ENCODE measurements at places on chromosomes 4 and X.
A peak's percentile ranks its signal among the peaks of the same experiment; 100 is the strongest.

GRCh38 chr4:28792917-28793597 lies 1927.1 kb upstream of the PCDH7 start:
- no peak for ATAC-seq

DNA sequence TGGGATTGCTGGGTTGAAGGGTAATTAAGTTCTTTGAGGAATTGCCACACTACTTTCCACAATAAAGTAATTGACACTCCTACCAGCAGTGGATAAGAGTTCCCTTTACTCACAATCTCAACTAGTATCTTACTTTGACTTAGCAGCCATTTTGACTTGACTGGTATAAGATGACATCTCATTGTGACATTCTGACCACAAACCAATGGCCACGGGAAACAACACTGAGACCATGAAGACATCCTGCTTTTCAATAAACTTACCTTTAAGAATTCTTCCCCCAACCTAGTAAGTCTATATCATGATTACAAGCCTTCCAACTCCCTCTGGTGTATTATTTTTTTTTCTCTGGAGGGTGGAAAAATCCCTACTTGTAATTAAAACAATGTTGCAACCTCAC lies 66.9 kb upstream of the WDR1 start:
- no peak for ATAC-seq

DNA sequence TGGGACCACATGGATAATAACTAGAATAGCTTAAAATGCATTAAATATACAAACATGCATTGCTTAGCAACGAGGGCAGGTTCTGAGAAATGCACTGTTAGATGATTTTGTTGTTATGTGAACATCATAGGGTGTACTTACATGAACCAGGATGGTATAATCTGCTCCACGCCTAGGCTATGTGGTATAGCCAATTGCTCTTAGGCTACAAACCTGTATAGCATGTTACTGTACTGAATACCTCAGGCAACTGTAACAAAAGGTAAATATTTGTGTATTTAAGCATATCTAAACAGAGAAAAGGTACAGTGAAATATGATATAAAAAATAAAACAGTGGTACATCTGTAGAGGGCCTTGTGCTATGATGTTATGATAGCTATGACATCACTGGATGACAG lies 169.2 kb upstream of the IL15 start:
- no peak for ATAC-seq

DNA sequence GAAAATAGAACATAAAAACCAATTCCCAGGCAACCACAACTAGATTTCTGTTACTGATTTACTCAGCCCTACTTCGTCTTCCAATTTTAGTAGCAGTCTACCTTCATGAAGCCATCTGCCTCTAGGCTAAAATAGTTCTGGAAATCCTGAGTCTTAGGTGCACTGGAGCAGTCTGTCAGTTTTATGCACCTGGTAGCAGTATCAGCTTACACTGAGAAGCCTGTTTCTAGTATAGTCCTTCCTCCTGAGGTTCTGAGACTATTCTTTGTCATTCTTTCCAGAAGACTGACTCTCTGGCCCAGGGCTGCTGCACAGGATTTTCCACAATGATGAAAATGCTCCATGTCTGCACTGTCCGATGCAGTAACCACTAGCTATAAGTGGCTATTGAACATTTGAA lies 16.9 kb upstream of the HPRT1 start:
- no peak for ATAC-seq

GRCh38 chrX:120419463-120419862 lies 49.6 kb downstream of the LAMP2 start:
- ATAC-seq = no peak

DNA sequence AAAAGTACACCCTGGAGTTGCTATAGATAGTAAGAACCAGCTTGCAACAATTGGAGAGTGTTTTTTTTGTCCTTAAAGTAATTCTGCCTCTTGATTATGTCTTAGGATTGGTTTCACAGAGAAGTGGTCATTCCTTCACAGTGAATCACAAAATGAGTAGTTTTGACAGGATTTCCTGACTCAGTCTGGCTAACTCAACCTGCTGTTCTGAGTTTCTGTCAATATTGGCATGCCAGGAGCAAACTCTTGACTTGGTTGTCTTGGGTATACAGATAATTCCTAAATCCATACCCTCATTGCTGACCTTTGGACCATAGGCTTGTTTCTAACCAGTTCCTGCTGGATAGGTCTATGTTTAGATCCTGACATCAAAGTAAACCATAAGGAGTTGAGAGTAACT lies 9.4 kb downstream of the FHIP1A start:
- ATAC-seq = peak; percentile 88

DNA sequence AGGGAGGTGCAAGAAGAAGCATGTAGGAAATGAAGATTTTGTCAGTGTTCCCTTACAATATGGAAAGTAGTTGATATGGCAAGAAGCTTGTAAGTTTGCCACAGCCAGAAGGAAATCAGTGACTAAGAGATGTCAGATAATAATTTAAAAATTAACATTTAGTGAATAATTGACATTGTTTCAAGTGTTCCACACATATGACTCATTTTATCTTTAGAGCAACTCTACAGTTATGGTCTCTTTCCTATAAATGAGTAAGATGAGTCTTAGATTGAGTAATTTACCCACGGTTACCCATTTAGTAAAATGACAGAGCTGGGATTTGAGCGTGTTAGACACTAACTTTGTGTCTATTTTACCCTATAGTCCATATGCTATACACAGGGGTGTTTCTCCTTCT lies 300.3 kb upstream of the IRS4 start:
- ATAC-seq = no peak

- ATAC-seq = no peak
These were observed 27.4 kb upstream of the HPGD start for GRCh38 chr4:174549721-174550120.

GRCh38 chrX:66489339-66489738 lies 149.5 kb downstream of the EDA2R start:
- ATAC-seq = no peak

DNA sequence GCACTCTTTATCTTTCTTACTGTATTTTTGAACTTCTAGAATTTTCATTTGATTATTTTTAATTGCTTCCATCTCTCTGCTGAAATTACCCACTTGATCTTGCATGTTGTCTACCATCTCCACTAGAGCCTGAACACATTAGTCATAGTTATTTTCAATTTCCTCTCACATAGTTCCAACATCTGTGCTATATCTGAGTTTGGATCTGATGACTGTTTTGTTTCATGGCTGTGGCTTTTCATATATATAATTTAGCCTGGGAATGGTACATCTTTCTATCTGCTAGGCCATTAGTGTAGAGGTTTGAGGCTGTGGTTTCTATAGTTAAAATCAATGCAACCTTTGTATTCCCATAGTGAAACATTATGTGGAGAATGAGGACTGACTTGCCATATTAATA lies 33.2 kb downstream of the NPY2R start:
- ATAC-seq = no peak

DNA sequence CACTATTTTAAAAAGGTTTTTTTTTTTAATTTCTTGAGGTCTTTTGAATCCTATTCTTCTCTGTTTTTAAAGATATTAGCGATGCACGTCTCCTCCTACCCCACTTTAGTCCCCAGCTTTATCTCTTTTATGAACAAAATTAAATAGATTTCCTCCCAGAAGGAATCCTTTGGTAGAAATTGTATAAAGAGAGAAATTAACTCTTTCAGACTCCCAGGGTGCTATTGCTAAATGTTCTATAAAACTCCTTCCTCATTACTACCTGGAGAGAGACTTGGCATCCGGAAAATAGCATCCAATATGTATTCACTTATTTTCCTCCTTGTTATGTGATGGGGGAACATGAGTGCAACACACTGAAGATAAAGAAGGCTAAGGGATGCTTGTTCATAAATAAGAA lies 16.5 kb upstream of the PACRGL start:
- no peak for ATAC-seq

DNA sequence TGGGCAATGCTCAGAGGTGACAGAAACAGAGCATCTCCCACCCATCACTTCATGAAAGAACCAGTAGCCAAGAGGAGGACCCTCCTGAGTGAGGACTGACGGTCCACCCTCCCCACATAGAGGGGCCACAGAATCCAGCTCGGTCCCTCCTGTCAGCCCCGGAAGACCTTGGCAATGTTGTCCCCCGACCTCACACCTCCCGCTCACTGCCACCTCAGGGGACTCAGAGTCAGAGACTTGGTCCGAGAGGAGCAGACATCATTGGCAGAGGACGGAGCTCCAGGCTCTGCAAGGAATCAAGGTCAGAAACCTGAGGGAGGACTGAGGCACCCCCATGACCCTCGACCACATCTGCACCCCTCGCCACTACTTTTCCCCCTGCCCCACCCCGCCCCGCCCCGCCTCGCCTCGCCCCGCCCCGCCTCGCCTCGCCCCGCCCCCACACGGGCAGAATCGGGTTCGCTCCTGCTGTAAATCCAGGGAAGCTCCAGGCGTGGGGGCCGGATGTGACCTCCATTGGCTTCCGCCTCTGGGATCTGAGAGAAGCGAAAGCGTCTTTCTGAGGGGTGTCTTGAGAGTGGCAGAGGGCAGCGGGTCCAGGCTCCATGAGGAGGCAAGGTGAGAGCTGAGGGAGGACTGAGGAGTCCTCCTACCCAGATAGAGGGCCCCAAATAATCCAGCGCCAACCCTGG lies at the start of gene MAGEA11:
Gene MAGEA11 (plus strand): TSS at position 516 of the 692 bp plus-strand sequence. CDS start 1,100 bp downstream, outside the sequence.
- no peak for ATAC-seq

GRCh38 chr4:94531991-94532789 lies 80.4 kb downstream of the PDLIM5 start:
- ATAC-seq = no peak

- no peak for ATAC-seq
These were observed 215.2 kb downstream of the ANTXR2 start for GRCh38 chr4:79857811-79858210.

DNA sequence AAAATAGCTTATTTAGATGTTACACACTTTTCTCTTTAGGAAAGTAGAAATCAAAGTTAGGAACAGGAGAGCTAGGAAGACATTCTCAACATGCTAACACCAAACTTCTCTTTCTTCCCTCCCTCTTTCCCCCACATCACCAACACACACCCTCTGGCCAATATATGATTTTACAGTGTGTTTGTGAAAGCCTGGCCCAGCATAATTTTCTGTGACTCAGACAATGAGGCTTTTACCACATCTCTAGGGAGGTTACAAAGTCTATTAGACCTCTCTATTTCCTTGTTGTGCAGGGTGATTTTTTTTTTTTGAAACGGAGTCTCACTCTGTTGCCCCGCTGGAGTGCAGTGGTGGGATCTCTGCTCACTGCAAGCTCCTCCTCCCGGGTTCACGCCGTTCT lies 189.9 kb downstream of the AASDH start:
- no peak for ATAC-seq

GRCh38 chr4:23533859-23534258 lies 356.0 kb downstream of the PPARGC1A start:
- no peak for ATAC-seq

GRCh38 chrX:37364666-37365065 lies 15.5 kb downstream of the PRRG1 start:
- no peak for ATAC-seq

DNA sequence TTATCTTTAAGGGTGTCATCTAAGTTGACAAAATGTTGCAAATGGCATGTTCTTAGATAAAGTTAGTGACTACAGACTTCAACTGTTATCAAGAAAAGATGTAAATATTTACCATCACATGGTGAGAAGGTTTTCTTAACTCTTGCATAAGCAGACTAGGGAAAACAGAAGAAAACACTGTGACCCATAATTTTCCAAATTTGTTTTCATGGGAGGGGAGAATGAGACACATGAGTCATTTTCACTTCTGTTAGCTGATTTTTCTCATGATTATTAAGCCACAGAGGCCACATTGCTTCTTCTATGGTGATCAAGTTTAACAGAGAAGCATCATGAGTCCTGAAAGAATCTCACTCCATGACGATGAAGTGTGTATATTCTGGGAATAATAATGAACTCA lies 30.2 kb upstream of the SYTL5 start:
- no peak for ATAC-seq

- peak; percentile 81 for ATAC-seq
These were observed 2.1 kb upstream of the FAT1 start for GRCh38 chr4:186725469-186726425.

GRCh38 chr4:186657764-186658163 lies 65.9 kb downstream of the FAT1 start:
- no peak for ATAC-seq

DNA sequence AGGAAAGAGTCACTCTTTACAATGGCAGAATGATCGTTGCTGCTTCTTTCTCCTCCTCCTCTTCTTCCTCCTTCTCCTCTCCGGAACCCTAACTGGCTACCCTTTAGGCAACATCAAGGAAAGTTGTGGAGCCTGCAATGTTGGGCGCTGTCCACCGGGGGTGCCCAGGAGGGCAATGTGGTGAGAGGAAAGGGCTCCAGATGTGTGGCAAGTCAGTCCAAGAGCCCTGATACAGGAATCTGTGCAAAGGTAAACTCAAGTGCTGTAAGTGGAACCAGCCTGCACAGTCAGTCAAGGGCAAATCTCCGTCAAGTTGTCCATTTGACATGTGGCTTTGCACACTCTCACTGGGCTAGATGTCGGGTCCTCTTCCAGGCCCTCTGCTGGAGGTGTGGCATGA lies 2.8 kb downstream of the RTL5 start:
- ATAC-seq = peak; percentile 34

DNA sequence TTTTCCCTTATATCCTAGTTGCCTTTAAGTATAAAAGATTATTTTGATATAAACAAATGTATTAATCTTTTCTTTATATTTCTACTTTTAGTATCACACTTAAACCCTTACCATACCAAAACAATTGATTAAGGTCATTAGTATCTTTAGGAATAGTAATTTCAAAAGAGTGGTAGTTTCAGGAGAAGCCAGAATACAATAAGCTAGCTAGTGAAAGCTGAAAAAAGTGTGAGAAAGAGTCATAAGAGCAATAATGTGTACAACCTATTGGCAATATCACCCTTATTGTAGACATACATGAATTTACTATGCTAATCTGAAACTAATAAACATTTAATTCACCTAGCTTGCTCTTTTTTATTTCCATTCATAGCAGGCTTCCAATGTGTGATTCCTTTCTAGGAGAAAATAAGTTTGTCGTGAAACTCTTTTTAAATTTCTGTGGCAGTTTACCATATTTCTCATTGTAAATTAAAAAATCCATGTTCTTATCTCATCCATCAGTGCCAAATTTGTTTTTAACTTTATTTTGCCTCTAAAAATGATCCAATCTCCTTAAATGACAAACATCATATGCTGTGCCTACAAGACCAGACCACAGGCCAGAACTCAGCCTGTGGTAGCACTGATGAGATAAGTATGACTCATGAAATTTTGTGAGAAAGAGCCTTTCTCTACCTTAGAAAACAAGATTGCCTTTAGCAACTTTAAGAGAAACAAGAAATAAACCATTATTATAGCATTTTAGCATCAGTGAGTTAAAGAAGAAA lies 8.1 kb downstream of the NEK1 start:
- ATAC-seq = peak; percentile 94

DNA sequence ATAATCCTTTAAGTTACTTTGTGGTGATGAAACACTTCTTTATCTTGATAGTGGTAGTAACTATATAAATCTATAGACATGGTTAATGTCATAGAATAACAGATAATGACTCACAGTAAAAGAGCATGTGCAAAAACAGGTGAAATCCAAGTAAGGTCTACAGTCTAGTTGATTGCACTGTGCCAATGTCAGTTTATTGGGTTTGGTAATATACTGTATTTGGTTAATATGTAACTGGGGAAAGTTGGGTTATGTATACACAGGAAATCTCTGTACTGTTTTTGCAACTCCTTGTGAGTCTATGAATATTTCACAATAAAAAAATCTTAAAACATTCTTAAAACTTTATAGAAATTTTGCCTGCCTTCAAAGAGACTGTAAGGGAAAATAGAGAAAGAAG lies 1067.6 kb upstream of the FTHL17 start:
- no peak for ATAC-seq

GRCh38 chr4:68864438-68865187 lies 48.8 kb downstream of the UGT2B10 start:
- no peak for ATAC-seq

Measured in SK-N-SH treated with all-trans-retinoic acid at 6 μM for 48 hours (cell line).